ENCODE measurements at places on chromosomes 6 and 20.

DNA sequence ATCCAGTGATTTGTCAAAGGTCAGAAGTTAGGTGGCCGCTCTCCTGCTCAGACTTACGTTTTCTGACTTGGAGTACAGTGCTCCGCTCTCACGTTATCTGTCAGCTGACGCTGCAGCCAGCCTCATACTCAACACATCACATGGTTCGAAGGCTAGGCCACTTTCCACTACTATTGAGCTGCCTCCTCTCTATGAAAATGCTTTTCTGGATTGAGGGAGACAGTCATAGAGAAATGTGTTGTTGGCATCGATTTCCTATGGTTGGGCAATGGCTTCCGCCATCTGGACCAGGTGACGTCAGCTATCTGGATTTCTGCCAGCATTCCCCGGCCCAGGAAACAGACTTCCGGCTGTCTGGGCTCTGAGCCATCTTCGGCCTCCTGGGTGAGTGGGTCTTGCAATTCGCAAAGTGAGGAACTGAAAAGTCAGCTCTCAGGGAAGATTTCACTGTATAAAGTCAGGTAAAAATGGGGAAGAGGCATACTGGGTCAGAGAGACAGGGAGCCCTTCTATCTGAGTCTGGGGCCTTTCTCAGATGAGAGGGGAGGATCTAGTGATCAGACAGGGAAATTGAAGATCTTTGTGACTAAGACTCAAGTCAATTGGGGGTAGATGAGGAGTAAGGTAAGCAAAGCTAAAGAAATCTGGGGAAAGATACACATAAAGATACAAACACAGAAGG lies 37.5 kb upstream of the IER3 start:
- no peak for DNase-seq

DNA sequence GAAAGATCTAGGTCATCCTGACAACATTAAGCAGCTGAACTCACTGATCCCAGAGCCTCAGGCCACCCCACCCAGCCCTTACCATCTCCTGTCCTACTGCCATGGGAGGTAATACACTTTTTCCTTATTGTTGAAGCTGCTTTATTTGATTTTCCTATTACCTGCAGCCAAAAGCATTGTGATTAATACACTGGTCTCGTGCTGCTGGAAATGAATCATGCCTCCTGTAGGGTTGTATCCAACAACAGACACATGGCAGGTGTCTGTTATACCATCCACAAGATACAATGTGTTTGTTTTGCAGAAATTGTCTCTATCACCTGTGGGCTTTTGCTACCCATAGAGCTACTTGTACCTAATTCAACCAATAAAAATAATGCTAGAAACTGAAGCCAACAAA lies 34.2 kb downstream of the MYLIP start:
- no peak for DNase-seq

GRCh38 chr20:44711237-44711636 lies 3.9 kb upstream of the CCN5 start:
- DNase-seq = no peak

- no peak for DNase-seq
These were observed 155.3 kb upstream of the SYNCRIP start for GRCh38 chr6:85797993-85798392.

DNA sequence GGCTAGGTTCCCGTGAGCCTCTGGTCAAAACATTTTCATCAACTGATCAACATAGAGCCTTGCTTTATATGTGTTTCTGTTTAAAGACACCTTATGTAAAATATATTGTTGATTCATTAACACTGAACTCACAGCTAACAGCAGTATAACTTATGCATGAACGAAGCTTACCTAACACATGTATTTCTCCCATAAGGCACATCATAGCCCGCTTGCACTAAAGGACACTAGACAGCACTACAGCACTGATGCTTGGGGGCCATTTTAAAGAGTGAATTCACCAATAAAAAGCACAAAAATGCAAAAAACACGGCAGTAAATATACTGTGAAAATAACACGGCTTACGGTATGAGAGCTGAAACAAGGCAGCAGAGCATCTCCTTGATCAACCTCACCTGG lies 4.0 kb downstream of the FLOT1 start:
- no peak for DNase-seq
